ENCODE measurements at places on chromosomes 12 and 14.

DNA sequence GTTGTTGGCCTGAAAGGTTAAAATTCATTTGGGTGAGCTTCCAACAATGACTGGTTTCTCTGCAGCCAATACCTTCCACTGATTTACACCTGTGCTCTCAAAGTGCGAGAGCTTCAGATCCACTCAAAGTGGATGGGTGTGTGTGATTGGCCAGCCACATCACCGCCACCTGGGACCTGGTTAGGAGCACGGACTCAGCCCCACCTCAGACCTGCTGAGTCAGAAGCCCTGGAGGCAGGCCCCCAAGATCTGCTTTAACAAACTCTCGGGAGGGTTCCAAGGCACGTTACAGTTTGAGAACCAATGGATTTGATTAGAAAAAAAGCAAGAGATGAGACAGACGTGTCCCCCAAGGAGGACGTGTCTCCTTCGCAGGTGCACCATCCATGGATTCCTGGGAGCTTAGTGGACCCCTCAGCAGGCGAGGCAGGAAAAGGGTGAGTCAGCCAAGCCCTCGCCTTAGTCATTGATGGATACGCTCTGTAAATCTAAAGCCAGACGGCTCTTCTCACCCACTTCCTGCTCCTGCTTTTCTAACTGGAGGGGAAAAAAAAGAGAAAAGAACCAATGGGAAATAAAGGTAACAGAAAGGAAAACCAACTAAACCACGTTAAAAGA is 24.5 kb downstream of the FZD10 start:
- no peak for DNase-seq

DNA sequence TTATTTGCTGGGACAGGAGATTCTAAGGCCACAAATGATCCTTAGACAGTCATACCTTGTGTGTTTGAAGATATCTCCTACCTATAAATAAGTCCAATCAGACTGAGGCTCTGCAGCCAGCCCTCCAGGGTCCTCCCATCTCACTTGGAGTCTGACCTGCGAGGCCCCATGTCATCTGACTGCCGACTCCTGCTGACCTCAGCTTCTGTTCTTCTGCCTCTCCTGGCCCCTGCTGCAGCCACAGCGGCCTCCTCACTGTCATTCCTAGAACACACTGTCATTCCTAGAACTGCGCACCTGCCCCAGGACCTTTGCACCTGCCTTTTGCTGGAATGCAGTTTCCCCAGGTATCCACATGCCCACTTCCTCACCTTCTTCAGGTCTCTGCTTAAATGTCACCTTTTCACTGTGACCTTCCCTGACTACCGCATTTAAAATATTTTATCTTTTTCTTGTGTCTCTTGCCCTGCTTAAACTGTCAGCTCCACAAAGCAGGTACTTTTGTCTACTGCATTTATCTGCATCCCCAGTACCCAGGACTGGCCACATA is 56.5 kb upstream of the RIN3 start:
- DNase-seq: no peak

- peak; percentile 65 for DNase-seq
These were observed 107.1 kb downstream of the GPR135 start for GRCh38 chr14:59358102-59358501.

- DNase-seq: no peak
These were observed 624.6 kb downstream of the AACS start for GRCh38 chr12:125689576-125690410.

DNA sequence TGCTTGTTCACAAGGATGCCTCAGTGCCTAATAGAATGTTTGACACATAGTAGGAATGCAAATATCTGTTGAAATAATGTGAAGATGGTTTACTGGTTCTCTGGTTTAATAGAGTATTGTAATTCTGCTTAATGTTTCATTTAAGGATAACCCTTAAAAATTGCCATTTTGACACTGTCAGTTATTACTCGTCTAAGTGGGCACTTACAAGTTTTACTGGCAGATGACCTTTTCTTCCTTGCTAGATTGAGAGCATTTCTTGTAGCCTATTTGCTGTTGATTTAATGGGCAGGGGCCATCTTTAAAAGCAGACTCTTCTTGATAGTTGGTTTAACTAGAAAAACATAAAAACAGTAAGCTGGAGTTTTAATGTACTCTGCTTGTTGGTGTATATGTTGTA is 1.9 kb downstream of the TMEM263 start:
- no peak for DNase-seq

DNA sequence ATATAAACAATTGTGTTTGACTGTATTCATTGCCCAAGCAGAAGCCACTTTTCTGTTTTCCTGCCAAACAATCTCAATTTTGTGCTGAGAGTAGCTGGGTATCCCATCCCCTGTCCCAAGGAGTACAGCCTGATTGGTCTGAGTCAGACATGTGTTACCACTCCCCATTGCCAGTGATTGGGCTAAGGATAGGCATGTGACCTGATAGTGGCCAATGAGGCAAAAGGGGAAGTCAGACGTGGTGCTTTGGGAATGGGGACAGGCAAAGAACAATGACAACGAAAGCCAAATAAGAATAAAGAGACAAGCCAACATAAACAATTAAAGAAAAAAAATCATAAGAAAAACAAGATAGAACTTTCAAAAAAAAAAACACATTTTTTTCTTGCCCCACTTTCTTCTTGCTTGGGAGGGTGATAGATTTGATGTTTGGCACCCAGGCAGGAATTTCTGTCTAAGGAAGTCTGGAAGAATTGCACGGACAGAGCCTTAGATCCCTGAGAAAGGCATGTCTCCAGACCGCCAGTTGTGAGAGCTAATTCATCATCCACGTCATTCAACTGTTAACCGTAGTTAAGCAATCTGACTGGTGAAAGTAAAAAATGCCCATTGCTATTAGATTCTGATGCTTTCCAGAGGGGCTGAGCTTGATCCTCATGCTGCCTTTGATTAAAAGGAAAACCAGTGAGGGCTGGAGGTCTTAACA is 626.6 kb upstream of the TMEM132C start:
- no peak for DNase-seq

DNA sequence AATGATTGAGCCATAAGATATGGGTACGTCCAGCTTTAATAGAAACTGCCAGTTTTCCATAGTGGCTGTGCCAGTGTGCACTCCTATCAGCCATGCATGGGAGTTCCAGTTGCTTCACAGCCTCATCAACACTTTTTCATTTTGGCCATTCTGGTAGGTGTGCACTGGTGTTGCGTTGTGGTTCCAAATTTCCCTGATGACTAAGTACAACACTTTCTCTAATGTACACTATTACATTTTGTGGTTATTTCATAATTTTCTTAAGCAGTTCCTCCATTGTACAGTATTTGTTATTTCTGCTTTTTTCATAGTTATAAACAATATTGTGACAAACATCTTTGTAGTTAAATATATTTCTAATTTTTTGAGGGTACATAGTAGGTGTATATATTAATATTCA is 21.5 kb upstream of the OAS1 start:
- DNase-seq: no peak

GRCh38 chr14:89425931-89426330 is 8.9 kb upstream of the FOXN3 start:
- DNase-seq: no peak

DNA sequence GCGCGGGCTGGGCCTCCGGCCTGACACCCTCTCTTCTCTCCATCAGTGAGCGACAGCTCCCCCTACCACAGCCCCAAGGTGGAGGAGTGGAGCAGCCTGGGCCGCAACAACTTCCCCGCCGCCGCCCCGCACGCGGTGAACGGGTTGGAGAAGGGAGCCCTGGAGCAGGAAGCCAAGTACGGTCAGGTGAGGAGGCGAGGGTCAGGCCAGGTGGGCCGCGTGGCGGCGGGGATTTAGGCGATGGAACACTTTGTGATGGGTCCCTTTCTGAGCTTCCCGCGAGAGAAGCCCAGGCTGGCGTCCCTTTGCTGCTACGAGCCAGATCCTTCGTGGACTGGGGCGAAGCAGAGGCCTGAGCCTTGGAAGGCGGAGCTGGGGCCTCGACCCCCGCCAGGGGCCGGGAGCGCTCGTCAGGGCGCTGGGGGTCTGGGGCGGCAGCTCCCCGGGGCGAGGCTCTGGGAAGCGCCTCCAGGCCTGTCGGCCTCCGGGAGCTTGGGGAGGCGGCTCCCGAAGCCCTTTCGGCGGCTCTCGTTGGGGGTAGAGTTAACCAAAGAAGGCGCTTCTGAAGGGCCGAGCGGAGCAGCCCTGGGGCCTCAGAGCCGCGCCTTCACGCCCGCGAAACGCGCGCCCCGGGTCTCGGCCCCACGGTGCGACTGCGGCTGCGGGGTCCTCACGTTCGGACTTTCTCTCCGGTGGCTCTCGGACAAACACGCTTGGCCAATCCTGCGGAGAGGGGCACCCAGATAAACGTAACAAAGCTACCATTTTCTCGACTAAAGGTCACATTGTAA is 5.0 kb downstream of the PAX9 start:
- no peak for DNase-seq

DNA sequence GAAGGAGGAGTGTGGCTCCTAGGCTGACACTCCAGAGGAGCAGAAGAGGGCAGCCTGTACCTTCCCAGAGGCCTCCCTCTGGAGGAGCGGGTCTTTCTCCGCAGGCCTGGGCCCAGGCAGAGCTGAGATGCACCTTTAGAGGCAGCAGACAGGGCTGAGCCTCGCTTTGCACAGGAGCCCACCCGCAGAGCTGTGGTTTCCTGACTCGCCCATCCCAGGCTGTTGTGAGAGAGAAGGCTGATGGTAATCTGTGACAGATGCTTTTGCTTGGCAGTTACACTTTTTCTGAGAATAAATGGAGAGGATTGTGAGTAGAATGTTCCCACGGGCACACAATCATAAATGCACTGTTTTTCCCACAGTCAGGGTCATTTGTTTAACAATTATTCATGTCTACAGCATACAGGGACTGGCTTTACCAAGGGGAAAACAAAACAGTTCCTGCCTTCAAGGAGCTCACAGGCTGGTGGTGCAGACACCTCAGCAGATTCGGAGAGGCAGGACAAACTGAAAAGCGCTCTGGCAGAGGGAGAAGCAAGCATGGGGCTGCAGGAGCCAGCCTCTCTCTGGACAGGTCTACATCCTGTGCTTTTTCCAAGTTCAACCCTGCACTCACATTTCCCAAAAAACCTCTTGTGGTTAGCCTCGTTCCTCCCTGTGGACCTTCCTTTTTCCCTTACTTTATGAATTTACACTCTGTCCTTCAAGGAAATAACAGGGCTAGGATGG is 13.9 kb downstream of the EVL start:
- DNase-seq: no peak

GRCh38 chr12:11960646-11961045 is 110.1 kb upstream of the BCL2L14 start:
- DNase-seq: no peak

GRCh38 chr14:98907271-98907670 is 364.7 kb downstream of the BCL11B start:
- no peak for DNase-seq

- DNase-seq: no peak
These were observed 419 bp upstream of the ATXN7L3B start for GRCh38 chr12:74537126-74537706.

DNA sequence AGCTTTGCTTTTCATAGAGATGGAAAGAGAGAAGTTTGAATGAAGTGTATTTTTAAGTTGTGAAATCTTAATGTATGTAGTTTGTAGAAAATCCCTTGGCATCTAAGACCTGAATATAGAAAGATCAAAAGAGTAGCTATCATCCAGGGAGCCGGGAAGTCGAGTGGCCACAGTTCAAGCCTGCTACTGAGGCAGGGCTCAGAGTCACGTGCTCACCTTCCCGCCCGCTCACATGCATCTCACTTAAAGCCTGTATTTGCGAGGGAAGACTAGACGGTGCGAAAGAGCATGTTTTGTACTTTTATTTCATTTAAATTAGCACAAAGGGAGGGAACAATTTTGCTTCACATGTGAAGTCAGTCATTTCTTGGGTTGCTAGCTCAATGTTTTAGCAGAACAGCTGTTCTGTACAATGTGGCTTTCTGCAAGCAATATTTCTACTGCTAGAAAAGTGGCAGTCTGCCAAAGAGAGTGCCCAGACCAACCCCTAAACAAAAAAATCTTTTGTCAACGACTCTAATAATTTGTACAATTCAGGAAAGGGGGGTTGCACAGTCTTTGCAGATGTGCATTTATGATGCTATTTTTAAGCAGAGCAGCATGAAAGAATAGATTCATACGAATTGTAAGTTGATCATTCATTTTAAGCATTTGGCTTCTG is 290.7 kb downstream of the NPAS3 start:
- DNase-seq: no peak

DNA sequence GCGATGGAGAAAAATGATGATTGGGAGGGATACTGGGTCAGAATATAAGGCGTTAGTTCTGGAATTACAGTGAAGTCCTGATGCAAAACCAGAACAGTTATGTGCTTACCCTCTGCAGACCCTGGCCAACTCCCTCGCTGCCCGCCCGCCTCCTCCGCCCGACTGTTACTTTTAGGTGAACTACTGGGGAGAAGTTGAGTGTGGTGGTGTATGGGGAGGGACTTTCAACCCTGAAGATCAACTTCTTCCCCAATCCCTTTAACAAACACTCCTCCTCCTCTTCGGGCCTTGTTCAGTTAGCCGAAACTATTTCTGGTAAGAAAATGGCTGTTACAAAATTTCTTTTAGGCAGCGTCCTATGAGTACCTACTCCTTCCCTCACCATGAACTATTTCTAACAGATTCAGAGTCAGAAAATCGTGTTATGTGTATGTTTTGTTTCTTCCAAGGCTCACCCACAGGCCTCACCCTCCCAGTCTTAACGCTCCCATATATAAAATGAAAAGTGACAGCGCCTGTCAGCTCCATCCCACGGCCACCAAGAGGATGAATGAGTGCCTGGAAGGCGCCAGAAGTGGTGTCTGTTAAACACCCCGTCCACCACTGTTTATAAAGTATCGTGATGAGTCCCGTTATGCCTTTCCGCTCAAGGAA is 1.3 kb downstream of the FBXO33 start:
- DNase-seq: no peak

GRCh38 chr12:3604748-3605586 is 114.0 kb downstream of the PRMT8 start:
- DNase-seq: no peak

- DNase-seq: no peak
These were observed 79.4 kb upstream of the DCN start for GRCh38 chr12:91261820-91262676.

GRCh38 chr12:6954316-6955107 is 3.4 kb downstream of the PTPN6 start:
- DNase-seq: no peak

DNA sequence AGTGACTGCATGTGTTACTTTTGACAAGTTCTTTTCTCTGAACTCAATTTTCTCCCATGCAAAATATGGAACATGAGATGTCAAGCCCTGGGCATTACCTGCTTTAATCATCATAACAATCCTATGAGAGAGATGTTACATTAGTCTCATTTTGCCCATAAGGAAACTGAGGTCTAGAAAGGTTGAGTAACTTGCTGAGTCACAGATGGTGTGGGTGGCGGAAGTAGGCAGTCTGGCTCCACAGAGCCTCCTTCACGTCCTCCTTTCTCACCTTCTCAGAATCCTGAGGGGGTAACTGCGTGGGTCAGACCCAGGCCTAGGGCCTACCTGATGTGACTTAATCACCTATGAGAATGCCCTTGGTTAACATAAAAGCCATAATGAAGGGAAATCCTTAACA is 50.7 kb downstream of the TMTC1 start:
- DNase-seq: no peak

GRCh38 chr12:122545855-122546254 is 18.8 kb downstream of the KNTC1 start:
- DNase-seq: no peak

GRCh38 chr14:51811706-51812105 is 48.7 kb upstream of the GNG2 start:
- DNase-seq: no peak

GRCh38 chr12:124506145-124506831 is 61.1 kb downstream of the NCOR2 start:
- DNase-seq: peak; percentile 65
